Aorta (tissue), 5 donors: ENCODE measurements at places on chromosomes 2 and 18. TPM values are rescaled to one million over a fixed set of nuclear protein-coding genes. Genes with fewer than 3 reads are reported as not detected.
A peak's percentile ranks its signal among the peaks of the same experiment; 100 is the strongest.

DNA sequence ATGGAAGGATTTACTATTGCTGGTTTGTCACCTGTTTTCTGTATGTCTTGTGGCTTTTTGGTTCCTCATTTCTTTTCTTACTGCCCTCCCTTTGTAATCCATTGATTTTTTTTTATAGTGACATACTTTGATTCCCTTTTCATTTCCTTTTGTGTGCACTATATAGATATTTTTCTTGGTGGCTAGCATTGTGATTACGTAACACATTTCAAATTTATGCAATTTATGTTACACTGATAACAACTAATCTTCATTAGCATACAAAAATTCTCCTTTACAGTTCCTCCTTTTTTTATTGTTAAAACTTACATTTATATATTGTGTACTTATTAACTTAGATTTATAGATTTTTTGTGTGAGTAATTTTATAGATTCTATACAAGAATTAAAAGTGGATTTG lies 80.6 kb downstream of the OTX1 start:
- H3K4me1 ChIP-seq, result no peaks in the 10 kb centered on the region
- no peak for DNase-seq
- no peak overlapping the region for H3K4me3 ChIP-seq
- no peaks in the 10 kb centered on the region for H3K36me3 ChIP-seq
- no peak overlapping the region for H3K27ac ChIP-seq

GRCh38 chr2:200189964-200190363 lies 116.5 kb upstream of the SPATS2L start:
- no peaks in the 10 kb centered on the region for H3K4me1 ChIP-seq
- DNase-seq, result no peak
- H3K36me3 ChIP-seq, result no peaks in the 10 kb centered on the region

- no peaks in the 10 kb centered on the region for H3K4me1 ChIP-seq
- no peaks in the 10 kb centered on the region for H3K27me3 ChIP-seq
- no peaks in the 10 kb centered on the region for H3K36me3 ChIP-seq
- no peak overlapping the region for H3K4me3 ChIP-seq
- no peak overlapping the region for H3K27ac ChIP-seq
These were observed 6.5 kb upstream of the MTERF4 start for GRCh38 chr2:241108271-241109209.

DNA sequence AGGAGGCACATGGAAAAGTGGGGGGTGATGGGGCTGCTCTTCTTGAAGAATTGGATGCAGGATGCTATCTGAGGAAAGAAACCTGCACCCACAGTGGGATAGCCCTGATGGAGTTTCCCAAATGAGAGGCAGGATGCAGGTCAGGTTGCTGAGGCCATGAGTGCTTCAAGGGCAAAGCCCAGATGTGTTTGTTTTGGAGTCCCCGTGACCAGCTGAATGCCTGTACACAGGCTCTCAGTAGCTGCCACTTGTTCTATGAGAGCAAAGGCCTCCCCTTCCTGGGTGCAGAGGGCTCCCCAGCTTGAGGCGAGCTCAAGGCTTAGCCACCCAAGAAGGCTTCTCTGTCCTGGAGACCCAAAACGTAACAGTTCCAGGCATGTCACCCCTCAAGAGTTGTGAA lies 192.7 kb downstream of the SEPTIN10 start:
- H3K27ac ChIP-seq, result no peak overlapping the region
- H3K4me1 ChIP-seq, result no peaks in the 10 kb centered on the region
- peak; percentile 58 for DNase-seq
- no peak overlapping the region for H3K4me3 ChIP-seq

GRCh38 chr18:28541934-28542333 lies 365.0 kb upstream of the CDH2 start:
- no peaks in the 10 kb centered on the region for H3K27me3 ChIP-seq
- H3K4me3 ChIP-seq, result no peak overlapping the region
- H3K36me3 ChIP-seq, result no peaks in the 10 kb centered on the region
- DNase-seq, result no peak

DNA sequence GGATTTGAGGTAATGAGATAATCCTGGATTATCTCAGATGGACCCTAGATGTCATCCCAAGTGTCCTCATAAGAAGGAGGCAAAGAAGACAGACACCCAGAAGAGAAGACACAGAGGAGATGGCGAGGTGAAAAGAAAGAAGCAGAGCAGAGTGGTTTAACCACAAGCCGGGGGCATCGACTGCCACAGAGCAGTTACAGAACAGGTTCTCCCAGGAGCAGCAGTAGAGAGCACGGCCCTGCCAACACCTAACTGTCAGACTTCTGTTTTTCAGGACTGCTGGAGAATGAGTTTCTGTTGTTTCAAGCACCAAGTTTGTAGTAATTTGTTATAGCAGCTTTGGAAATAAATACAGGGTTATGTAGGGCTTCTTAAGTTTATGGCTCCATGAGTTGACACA lies 437.0 kb downstream of the THSD7B start:
- H3K27me3 ChIP-seq, result no peaks in the 10 kb centered on the region
- H3K27ac ChIP-seq, result no peak overlapping the region
- H3K4me1 ChIP-seq, result no peaks in the 10 kb centered on the region
- no peak overlapping the region for H3K4me3 ChIP-seq
- DNase-seq, result no peak

GRCh38 chr2:240505910-240506309 lies 51.9 kb downstream of the ANKMY1 start:
- no peak overlapping the region for H3K27ac ChIP-seq
- no peaks in the 10 kb centered on the region for H3K27me3 ChIP-seq
- no peak overlapping the region for H3K4me3 ChIP-seq

- H3K27me3 ChIP-seq, result no peaks in the 10 kb centered on the region
- H3K27ac ChIP-seq, result no peak overlapping the region
- H3K4me1 ChIP-seq, result no peaks in the 10 kb centered on the region
- DNase-seq, result no peak
- H3K36me3 ChIP-seq, result no peaks in the 10 kb centered on the region
- no peak overlapping the region for H3K4me3 ChIP-seq
These were observed 744.4 kb downstream of the KCNJ3 start for GRCh38 chr2:155442755-155443372.

SERPINB12 gene
- not detected for total RNA-seq

ZC3H15 gene
- total RNA-seq, result 51.4 TPM

TMEM178A gene
- total RNA-seq, result 2.0 TPM
